Left colon (tissue), 2 donors: ENCODE measurements at places on chromosomes 3 and 15.
A peak's percentile ranks its signal among the peaks of the same experiment; 100 is the strongest.

DNA sequence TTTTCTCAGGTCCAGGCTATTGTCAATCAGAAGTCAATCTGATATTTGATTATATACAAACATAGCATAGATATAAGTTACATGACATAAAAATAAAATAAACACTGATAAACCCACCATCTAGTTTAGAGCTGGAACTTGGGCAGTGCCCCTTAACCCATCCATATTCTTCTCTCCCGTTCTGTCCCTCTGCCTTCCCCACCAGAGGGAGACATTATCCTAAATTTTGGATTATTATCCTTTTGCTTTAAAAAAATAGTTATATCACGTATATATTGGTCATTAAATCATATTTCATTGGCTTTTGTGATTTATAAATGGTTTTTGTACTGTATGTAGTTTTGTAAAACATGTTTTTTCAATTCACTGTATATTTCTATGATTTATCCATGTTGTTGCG lies 107.9 kb downstream of the GMPS start:
- DNase-seq: no peak

DNA sequence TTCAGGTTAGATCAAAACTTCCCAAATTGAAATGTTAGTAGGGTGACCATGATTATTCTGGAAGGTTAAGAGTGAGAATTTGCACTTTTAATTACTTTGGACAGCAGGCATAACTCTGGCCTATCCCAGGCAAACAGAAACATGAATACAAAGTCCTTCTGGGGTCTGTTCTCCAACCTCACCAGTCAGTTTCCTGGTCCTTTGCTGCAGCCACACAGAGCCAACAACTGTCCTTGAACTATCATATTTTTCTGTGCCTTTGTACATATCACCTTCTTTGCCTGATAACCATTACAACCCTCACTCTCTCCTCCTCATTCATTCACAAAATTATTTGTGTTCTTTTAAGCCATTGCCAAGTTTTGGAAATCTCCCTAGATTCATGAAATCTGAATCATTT lies 126.0 kb upstream of the GBE1 start:
- DNase-seq: no peak

- DNase-seq: no peak
Measured at GRCh38 chr3:9180764-9181117, 68.7 kb downstream of the SRGAP3 start.

DNA sequence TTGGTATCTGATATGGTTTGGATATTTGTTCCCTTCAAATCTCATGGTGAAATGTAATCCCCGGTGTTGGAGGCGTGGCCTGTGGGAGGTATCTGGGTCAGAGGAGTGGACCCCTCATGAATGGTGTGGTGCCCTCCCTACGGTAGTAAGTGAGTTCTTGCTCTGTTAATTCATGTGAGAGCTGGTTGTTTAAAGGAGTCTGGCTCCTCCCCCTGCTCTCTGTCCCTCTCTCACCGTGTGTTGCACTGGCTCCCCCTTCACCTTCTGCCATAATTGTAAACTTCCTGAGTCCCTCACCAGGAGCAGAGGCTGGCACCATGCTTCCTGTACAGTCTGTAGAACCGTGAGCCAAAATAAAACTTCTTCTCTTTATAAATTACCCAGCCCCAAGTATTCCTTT lies 246.9 kb upstream of the AGTR1 start:
- no peak for DNase-seq

DNA sequence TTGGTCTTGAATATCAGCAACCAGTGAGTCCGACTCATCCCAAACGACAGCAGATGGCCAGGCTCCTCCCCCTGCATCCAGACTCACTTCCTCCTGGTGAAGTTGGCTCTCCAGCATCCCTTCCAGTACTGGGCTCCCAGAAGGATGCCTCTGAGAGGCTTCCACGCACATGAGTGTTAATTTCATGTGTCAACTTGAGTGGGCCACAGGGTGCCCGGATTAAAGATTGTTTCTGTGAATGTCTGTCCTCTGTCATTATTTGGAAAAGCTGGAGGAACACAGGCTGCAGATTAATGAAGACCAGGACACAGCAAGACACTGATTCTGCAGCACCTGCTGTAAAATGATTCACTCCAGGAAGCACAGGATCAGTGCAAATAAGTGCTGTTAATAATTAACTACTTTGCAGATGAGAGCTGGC lies 99.8 kb downstream of the ATP10A start:
- DNase-seq: no peak

- DNase-seq: no peak
Measured at GRCh38 chr3:78314327-78314726, 1274.4 kb downstream of the ROBO2 start.

GRCh38 chr3:151864423-151865101 lies 8.9 kb upstream of the SUCNR1 start:
- DNase-seq: no peak

GRCh38 chr15:93451265-93451664 lies 362.3 kb upstream of the RGMA start:
- no peak for DNase-seq

- DNase-seq: no peak
Measured at GRCh38 chr3:29153811-29154210, 127.1 kb upstream of the RBMS3 start.

DNA sequence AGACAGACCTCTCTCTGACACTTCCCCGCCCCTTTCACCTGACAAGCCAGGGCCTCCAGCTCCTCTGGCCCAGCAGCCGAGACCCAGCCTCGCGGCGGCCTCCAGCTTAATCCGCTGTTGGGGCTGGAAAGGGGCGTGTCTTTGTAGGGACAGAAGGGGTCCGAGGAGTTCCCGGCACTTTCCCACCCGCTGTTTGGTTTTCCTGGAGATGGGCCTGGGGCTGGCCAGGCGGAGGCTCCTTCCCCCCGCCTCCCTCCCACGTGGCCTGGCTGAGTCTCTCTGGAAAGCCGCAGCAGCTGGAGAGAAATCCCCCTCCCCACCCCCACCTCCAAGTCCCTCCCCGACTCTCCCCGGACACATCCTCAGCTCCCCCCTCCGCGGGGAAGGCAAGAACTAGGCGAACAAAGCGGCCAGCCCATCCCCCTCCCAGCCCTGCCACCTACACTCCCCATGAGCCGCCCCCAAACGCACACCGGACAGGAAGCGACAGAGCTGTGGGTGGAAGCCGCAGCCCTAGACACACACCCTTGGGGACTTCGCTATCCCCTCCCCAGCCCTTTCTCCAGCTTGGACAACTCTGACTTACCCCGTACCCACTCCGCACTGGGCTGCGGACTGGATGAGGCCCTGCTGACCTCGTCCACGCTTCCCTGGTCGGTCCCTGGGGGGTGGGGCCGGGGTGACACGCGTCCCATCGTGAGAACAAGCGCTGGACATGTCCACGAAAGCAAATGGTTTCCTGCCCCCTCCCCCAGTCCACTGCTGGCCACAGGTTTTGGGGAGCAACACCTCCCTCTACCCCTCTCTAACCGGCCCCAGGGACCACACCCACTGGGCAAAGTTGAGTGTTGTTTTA lies 1.2 kb downstream of the IGDCC4 start:
- DNase-seq: peak; percentile 43
